Sciatic nerve (tissue), 2 donors: ENCODE measurements at places on chromosomes 11 and 22. TPM values are rescaled to one million over a fixed set of nuclear protein-coding genes. Genes with fewer than 3 reads are reported as not detected.

DNA sequence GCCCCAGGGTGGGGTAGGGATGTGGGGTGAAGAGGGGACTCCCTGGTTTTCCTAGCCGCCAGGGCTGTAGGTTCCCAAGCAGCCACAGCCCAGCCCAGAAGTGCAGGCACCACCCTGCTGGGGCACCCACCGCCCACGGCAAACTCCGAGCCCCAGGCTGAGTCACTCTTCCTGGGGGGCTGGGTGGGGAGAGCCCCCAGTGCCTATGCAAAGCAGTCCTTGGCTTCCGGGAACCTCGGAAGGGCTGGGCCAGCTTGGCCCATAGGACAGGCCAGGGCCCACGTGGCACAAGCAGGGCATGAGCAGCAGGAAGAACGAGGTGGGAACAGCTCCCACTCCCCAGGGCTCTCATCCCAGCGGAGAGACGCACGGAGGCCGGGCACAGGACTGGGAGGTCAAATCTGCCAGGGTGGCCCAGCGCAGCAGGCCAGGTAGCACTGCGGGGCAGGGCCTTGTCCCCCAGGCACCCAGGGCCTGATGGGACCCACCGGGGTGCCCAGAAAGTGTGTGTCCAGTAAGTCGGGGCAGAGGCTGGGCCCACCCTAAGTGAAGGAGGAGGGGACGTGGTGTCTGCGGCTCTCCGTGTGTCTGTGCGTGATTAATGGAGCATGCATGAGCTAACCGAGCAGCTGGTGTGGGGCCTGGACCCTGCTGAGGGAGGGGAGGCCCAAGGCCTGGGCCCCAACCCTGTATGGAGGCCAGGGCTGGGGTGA, 4.6 kb upstream of the IL17REL start:
- peak; percentile 35 for DNase-seq

GRCh38 chr11:67290801-67291200, 1.7 kb downstream of the ANKRD13D start:
- DNase-seq: no peak

GRCh38 chr11:31598454-31598853, 88.9 kb downstream of the ELP4 start:
- DNase-seq: no peak

GRCh38 chr22:19621373-19622060, 92.8 kb upstream of the SEPTIN5 start:
- DNase-seq: no peak

The TMEM191C gene
- total RNA-seq: 1.4 TPM

The DGAT2 gene
- total RNA-seq: 20.3 TPM

GRCh38 chr11:65236194-65237059, 25.3 kb upstream of the POLA2 start:
- no peak for DNase-seq

DNA sequence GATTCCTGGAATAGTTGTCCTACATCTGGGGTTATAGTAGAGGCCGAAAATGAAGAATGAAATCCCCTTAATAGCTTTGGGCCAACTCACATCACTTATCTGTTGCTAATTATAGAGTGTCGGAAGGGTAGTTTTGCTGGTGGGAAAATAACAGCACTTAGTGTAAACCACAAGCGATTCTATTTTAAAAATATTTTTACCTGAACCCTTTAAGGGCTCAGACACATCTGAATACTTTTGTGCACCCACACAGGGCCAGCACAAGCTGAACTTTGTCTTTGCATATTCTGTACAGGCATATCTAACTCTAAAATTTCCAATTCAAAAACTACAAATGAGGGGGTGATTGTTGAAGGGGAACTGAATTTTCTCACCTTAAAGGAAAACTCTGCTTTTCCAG, 27.6 kb downstream of the SLC6A5 start:
- DNase-seq: no peak

DNA sequence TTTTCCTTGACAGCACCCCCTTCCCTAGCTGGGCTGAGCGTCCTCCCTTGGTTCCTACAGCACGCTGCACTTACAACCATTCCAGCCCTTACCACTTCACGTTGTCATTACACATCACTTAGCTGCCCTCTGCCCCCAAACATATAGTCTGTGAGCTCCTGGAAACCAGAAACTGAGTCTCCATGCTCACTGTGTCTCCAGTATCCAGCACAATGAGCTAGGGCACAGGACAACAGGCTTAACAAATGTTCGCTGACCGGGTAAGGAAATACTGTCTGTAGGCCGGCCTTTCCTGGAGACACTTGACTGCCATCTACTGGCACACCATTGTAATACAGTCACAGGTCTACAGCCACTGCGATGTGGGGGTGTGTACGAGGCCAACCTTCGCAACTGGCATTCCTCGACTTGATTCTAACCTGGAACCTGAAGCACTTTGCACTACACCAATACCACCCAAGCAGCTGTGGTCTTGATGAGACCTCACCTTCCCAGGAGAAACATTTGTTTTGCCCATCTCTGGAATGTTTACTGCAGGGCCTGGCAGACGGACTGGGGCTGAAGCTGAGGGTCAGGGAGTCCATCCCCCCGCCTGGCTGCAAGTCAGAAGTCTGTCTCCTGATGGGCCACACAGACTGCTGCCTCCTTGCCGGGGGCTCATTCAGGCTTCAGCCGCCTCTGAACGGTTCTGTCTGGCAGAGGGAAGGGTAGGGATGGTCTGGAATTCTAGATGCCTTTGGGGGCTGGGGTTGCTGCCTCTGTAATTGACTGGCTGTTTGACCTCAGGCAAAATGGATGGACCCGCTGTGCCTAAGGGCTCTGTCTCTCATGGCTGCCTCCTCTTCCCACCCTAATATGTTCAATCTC, 72.0 kb downstream of the SYN3 start:
- peak; percentile 76 for DNase-seq

DNA sequence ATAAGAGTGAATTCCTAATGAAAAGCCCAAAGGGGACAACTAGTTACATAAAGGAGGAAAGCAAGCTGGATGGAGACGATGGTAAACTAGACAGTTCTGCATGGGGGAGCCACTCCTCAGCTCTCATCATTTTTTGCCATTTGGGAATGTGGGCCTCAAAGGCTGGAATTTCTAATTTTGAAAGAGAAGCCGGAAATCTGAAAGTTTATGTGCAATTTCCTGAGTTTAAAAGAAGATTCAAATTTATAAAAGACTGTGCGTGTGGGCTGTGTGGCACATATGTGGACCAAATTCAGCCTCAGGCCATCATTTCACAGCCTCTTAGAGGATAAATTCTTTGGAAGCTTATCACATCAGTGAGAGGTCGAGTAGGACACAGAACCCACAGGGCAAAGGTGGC, 18.3 kb upstream of the CRY2 start:
- DNase-seq: no peak

GRCh38 chr22:39300186-39300830, 19.1 kb downstream of the RPL3 start:
- no peak for DNase-seq

The LMNTD2 gene
- 1.3 TPM for total RNA-seq

DNA sequence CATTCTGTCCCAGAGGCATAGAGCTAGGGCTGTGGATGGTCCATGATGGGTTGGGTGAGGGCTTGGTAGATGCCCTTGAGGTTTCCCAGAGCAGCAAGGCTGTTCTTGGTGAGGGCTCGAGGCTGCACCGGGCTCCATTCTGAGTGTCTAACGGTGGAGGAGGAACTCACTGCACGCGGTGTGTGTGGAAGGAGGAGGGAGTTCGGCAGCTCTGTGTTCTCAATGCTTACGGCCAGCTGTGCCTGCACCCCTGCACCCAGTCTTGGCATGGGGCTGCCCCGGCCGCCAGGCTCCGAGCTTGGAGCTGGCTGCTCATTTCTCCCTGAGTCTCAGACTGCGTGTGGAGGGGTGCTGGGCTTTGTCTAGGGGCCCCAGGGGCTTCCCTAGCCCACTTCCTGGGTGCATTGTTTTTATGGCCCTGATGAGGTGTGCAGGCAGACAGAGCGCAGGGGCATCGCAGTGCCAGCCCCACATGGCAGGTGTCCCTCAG, 1247.1 kb downstream of the BRD1 start:
- DNase-seq: no peak

- DNase-seq: no peak
Measured at GRCh38 chr11:65786008-65786785, 666 bp upstream of the OVOL1 start.

GRCh38 chr22:27872488-27872887, 46.6 kb downstream of the PITPNB start:
- no peak for DNase-seq

DNA sequence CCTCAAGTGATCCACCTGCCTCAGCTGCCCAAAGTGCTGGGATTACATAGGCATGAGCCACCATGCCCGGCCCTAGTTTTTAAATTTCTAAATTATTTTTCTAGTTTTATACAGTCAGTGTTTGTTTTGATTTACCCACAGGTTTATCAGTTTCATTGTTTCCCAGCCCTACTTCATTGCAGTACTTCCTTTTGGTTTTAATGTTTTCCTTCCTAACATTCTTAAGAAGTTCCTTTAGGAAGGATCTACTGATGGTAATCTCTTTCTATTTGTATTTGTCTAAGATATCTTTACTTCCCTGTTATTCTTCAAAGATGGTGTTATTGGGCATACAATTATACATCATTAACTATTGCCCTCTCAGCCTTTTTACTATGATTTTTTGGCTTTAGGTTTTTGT, 4.9 kb upstream of the EXT2 start:
- DNase-seq: no peak
